Activated gamma-delta T cell treated with anti-CD3 and anti-CD28 coated beads, Interleukin-2, amount 50 U/mL, for 16 hours (primary cell): ENCODE measurements at places on chromosomes 7 and 10.

- DNase-seq = no peak
These were observed 73.3 kb downstream of the FAM53B start for GRCh38 chr10:124670849-124671248.

DNA sequence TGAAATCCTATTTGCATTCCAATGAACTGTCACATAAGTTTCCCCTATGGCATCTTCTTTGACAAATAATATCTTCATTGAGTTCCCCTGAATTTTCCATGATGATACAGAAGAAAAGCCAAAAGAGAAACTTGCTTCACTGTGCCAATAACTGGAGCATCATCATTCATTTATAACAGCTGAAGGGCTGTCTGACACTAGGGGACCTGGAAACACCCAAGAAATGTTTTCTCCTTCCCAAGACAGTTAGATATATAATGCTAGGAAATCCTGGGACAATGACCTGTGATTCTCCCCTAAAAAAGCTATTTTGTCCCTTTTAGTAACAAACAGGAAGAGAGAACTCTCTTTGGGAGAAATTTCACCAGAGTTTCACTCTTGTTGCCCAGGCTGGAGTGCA is 133.6 kb downstream of the SEMA3C start:
- DNase-seq = no peak

DNA sequence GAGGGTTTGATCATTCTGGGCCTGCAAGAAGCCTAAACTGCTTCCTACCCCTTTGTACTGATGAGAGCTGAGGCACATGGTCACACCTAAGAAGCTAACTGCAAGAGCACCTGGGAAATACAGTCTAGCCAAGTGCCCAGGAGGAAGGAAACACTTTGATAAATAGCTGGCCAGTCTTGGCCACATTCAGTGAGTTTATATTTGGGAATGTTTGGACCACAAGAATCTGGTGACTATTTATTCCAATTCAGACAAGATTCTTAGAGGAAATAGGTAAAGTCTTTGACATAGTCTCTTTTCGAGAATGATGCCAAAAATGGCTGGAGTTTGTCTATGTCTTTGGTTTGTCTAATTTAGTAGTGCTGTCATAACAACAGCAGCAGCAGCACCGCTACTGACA is 213.6 kb downstream of the KIF20B start:
- DNase-seq = no peak

DNA sequence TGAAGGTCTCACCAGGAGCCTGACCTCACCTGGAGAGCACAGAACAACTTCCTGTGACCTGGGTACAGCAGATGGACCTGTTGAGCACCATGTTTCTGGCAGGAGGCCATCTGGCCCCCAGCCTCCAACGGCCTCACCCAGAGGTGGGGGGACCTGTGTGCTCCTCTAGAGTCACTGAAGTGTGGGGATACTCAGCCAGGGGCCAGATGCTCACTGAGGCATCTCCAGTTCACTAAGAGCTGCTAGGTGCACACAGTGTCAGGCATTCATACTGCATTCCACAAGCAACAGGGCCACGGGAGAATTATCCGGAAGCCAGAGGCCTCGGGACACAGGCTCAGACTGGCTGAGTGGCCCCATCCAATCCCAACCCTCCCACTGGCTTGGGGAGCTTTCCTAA is 161.4 kb downstream of the TCERG1L start:
- DNase-seq = no peak

DNA sequence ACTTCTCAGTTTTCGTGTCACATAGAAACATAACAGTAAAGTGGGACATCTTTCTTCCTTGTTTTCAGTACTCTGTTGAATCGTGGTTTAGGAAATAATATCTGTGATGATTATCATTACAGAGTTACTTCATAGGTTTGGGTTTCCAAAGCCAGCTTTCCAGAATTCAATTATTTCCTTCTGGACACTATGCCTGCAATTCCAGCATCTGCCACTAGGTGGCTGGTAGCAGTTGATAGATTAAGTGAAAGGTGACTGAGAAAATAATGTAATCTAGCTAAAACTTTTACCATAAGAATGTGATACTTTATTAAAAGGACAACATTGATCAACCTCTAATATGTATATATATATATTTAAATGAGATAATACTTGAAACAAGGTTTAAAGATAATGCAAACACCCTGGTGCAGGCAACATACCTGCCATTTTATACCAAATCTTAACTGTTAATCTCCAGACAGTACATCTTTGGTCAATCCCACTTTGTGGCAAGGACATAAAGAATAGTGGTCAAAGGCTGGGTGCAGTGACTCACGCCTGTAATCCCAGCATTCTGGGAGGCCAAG is 102.6 kb downstream of the SH3PXD2A start:
- no peak for DNase-seq
